Liver (tissue), 10 donors: ENCODE measurements at places on chromosomes 2 and 18.

- DNase-seq: no peak
Measured at GRCh38 chr2:3432067-3432466, 52.6 kb downstream of the TRAPPC12 start.

GRCh38 chr18:75154259-75154658 is 54.7 kb downstream of the PTGR3 start:
- no peak for DNase-seq

GRCh38 chr18:48122376-48122775 is 191.9 kb upstream of the SMAD2 start:
- DNase-seq: no peak

GRCh38 chr2:176001916-176002687 is at the start of gene LNPK:
TSS of gene LNPK (minus strand) at chr2:176002267. CDS start at chr2:175995584, 6,683 bp downstream.
- DNase-seq: peak; percentile 97

GRCh38 chr2:182444170-182444569 is 17.3 kb upstream of the PDE1A start:
- DNase-seq: no peak

DNA sequence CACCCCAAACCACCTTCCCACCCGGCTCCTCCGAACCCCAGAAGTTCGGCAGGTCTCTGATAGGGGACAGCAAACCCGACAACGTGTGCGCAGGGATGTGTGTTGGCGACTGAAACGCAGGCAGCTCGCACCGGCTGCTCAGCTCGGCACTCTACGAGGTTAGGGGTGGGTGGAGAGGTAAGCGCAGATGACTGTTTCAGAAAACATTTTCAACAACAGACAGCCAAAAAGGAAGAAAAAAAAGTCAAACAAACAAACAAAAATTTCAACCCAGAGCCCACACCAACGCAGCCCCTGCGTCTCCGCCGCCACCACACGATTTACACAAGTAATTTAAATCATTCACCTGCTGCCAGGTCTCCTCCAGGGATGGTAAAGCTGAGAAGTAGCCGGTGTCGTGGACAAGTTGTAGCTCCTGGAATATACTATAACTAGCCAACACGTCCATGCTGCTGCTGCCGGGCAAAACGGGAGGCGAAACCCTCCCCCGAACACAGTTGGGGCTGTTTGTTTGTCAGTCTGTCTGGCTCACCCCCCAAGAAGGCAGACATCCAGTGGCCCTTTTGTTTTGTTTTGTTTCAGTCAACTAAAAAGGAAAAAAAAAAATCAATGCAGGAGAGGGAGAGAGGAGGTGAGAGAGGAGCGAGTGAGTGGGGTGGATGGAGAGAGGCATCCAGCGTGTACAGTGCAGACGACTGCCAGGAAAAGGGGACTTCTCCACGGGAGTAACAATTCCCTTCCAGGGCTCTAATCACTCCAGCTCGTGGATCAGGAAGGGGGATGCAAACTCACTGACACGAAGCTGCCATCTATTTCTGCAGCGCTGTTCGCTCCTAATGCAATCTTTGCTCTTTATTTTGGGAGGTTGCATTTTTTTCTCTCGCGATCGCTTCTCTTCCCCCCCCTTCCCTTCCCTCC is at the start of gene KLF7:
KLF7 (minus strand) TSS at position 828 of the 918 bp plus-strand sequence; CDS start at position 448, 380 bp downstream.
- peak; percentile 44 for DNase-seq

GRCh38 chr18:9001209-9001608 is 101.3 kb upstream of the NDUFV2 start:
- DNase-seq: no peak

GRCh38 chr2:85830645-85831044 is 58.1 kb downstream of the ST3GAL5 start:
- no peak for DNase-seq

DNA sequence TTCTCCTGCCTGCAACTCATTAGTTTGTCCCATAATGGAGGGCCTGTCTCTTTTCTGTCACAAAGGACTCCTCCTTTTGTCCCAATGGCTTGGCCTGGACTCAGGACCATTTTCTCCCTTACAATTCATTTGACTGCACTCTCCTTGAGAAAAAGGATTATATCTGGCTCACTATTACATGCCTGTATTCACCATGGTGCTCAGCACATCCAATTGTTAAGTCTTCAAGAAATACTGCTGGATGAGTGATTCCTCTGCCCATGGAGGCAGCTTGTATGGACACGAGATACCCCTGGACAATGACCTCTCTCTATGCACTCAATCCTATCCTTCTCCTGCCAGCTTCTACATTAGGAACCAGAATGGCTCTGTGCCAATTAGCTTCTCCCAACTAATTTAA is 47.0 kb downstream of the CHST9 start:
- no peak for DNase-seq

DNA sequence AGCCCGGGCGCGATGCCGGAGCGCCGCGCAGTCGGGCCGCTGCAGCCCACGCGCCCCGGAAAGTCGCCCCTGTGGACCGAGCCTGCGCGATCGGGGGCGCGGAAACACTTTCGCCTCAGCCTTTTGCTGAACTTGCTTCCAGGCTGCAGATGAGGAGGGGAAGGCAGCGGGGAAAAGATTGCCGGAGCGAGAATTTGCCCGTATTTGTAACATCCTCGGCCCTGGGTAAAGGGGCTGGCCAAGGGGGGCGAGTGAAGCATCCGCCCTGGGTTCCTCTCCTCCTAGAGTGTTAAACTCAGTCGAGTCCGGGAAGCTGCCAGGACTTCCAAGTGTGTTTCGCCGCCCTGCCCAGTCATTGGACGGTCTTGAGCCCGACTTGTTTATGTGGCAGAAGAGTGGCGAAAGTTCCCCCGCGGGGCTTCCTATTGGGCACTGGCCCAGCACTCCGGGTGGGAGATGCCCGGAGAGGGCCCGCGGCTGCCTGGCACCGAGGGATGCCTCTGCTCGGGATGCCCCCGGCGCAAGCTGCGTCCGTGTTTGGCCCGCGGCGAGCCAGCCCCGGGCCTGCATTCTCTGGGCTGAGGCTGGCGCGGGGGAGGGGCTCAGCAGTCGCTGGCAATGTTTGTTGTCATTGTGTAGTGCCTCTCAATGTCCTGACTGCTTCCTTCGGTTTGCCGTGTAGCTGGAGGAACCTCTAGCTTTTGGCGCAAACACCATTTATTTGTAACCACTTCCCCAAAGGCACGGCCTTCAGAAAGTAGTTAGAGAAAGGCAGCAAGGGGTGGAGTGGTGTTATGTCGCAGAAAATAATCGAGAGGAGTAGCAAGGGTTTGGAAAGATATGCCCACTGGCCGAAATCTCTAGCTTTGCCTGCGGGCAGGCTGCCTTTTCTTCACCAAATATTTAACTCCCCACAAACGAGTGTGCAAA is 1.1 kb downstream of the CYBRD1 start:
- peak; percentile 68 for DNase-seq

GRCh38 chr2:233850745-233851144 is 3.6 kb downstream of the HJURP start:
- DNase-seq: peak; percentile 21

GRCh38 chr2:2763351-2764000 is 432.4 kb upstream of the MYT1L start:
- no peak for DNase-seq

DNA sequence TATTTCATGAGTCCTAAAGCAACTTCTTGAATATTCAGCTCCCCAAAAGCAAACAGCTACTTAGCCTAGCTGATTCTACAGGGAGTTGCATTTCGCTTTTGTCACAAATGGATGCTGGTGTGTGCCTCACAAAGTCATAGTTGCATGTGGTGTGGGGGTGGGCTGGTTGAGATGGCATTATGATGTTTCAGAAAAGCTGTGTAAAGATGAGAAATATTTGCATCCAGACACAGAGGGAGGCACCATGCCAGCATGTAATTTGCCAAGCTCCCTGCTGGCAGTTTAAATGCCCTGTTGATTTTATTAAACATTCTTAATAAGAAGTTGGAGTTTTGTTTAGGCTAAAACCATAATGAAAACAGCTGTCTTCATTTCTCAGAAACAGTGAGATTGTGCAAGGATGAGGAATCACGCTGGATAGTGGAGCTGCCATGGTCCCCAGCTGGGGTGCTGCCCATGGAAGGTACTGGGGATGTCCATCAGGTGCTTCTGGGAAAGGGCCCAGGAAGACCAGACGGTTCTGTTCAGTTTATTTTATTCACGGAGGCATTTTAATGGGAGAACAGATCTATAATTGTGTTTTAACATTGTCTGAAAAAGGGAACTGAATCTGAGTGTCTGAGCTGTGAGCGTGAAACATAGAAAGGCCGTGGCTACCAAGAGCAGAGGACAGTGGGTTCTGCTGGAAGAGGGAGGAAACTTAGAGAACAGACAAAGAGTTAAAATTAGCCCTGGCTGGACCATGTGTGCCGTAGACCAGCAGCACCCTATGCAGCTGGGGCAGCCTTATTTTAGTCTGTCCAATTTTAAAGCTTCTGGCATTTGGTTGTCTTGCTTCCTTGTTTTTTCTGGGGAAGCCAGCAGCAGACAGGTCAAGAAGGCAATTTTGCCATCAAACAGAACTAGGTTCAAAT is 177.1 kb downstream of the FAM210A start:
- DNase-seq: no peak

- DNase-seq: peak; percentile 6
Measured at GRCh38 chr2:31243053-31243452, 9.1 kb downstream of the EHD3 start.

DNA sequence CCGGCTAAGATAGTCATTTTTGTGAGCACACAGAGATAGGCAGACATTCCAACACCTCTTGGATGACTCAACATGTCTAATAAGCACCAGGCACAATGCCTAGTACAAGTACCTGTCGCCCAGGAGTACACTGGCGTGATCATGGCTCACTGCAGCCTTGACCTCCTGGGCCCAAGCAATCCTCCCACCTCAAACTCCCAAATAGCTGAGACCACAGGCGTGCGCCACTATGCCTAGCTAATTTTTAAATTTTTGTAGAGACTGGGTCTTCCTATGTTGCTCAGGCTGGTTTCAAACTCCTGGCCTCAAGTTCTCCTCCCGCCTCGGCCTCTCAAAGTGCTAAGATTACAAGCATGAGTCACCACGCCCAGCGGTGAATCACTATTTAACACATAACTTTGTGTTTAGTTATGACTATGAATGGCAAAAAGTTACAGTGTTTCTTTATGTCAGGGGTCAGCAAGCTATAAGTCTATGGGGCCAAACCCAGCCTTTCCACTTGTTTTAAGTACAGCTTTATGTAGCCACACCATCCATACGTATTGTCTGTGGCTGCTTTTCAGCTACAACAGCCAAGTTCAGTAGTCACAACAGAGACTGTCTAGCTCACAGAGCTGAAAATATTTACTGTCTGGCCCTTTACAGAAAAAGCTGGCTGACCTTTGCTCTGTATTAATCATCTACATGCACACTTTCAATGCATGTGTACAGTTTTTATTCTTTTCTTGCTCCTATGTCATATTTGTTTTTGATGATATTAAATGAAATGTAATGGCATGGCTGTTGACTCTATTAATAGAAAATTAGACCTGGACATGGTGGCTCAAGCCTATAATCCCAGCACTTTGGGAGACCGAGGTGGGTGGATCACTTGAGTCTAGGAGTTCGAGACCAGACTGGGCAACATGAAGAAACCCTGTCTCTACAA is 18.7 kb downstream of the ORC2 start:
- no peak for DNase-seq

DNA sequence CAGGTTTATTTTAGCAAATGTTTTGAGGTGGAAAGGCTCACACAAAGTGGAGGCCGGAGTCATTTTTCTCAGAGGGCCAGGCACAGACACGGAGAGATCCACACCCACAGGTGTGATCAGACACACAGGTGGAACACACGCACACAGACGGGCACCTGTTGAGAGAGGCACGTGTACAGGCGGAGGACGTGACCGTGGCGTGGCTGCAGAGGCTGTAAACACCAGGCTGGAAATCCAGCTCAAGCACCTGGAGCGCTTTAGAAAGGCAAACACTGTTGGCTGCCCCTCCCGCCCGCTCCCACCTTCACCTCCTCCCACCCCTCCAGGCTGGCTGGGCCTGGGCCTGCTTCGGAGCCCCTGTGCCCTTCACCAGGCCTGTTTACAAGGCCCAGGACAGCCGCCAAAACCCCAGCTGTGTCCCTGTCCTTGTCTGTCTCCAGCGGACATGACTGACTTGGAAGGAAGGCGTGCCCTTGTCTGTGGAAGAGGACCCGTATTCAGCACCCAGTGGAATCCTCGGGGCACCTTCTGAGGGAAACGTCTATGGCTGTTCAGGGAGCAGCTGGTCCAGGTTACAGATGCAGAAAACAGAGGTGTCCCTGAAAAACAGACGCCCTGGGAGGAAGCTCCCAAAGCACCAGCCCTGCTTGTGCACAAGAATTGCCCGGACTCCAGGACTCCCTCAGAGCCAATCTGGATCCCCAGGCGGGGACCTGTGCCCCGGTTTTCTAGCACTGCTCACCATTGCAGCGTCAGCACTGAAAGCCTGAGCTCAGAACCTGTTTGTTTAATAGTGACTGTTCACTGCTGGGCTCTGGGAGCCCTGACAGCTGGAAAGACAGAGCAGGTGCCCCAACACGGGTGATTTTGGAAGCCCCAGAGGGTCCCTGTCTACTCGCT is 134.3 kb upstream of the HAAO start:
- DNase-seq: peak; percentile 43

- DNase-seq: no peak
Measured at GRCh38 chr18:22275706-22276333, 106.4 kb downstream of the GATA6 start.

GRCh38 chr2:20052861-20053281 is 1.4 kb upstream of the LAPTM4A start:
- no peak for DNase-seq

DNA sequence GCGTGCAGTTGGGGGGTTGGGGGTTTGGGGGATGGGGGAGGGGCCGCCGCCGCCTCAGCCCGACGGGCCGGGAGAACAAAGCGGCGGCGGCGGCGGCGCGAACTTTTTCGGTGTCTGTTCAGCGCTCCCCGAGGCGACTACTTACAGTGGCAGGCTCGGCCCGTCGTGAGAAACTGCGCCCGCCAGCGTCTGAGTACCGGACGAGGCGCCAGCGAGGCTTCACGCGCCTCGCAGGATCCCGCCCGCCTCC is 172 bp downstream of the PRKD3 start:
- no peak for DNase-seq

GRCh38 chr18:39523281-39523680 is 1957.7 kb upstream of the CELF4 start:
- no peak for DNase-seq

- no peak for DNase-seq
Measured at GRCh38 chr2:198114064-198114463, 309.7 kb downstream of the PLCL1 start.

DNA sequence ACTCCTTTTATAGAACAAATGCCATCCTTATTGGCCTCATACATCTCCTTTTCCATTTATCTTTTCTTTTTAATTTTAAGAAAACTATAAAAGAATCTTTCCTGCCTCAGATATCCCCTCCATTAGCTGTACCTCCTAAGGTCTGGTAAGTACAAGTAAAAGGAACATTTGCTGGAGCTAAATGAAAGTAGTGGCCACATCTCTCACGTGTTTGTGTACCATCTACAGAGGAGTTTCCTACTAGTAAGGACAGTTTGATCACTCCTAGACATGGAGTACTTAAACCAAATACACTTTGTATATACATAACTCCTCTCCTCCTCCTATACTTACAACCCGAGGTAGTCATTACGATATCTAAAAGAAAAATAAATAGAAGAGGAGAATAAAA is 504.8 kb downstream of the LRRTM4 start:
- DNase-seq: no peak

DNA sequence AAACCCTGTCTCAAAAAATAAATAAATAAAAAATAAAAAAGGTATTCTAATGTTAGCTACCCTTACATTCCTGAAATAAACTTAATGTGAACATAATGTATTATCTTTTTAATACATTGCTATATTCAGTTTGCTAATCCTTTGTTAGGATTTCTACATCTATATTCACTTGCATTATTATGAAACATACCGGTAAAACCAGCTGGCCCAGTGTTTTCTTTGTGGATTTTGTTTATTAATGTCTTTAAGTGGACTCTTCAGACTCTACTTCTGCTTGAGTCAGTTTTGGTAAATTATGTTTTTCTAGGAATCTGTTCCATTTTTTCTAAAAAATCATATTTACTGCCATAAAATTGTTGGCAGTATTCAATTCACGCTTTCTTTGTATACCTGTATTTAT is 34.5 kb downstream of the PTPN2 start:
- no peak for DNase-seq
